ENCODE measurements at places on chromosomes 5 and 9. TPM values are rescaled to one million over a fixed set of nuclear protein-coding genes. Genes with fewer than 3 reads are reported as not detected.

DNA sequence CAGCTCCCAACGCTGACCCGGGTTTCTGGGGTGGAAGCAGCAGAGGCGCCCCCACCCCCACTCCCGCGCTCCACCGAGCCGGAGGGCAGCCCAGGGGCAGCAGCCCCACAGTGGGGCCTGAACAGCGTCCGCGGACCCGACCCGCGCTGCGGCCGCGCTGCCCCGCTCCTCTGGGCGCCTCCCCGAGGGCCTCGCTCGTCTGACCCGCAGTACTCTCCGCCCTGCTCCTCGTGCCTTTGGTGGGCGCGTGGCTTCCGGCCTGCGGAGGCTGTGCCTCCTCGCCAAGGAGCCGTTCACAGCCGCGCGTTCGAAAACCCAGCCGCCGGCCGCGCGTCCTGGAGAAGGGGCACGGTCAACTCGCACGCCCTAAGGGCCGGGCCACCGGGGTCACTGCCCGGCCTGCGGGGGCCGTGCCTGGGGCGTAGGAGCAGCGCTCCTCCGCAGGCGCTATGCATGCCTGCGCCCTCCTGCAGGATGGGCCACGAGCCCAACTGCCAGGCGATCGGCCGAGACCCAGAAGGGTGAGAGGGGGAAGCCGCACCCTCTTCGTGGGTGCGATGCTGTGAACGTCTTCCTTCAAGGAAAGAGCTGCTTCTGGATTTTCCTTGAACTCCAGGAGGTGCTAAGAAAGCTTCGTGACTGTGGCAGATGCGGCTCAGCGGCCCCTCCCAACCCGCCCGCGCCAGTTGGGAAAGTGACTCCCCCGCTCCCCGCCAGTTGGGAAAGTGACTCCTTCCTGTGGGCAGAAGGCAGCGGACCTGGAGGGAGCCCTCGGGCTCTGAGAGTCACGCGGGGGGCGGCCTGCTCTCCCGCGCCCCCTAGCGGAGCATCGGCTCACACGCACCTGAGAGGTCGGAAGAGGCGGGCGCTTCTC, 82.7 kb downstream of the HSD17B3 start:
- no peak for DNase-seq

DNA sequence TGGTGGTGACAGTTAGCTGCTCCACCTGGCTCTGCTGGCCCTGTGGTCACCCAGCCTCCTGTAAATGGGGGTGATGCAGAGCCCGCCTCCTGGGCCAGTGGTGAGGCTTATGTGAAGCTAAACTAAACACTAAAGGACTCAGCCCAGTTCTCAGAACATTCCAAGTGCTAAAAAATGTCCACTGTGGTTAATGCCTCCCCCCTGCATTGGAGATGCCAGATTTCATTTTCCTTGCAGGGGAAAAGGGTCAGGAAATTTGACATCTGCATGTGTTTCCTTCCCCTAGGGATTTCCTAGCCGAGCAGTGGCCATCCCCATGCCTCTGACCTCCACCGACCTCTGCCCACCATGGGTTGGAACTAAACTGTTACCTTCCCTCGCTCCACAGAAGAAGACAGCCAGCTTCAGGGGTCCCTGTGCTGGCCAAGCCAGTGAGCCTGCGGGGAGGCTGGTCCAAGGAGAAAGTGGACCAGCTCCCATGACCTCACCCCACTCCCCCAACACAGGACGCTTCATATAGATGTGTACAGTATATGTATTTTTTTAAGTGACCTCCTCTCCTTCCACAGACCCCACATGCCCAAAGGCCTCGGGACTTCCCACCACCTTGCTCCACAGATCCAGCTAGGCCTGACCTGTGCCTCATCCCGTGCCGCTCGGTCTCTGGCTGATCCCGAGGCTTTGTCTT, 13.0 kb downstream of the CD74 start:
- peak; percentile 71 for DNase-seq

GRCh38 chr9:124779368-124780059, 2.6 kb downstream of the OLFML2A start:
- peak; percentile 98 for DNase-seq

- no peak for DNase-seq
These were observed 374.9 kb upstream of the RORB start for GRCh38 chr9:74122216-74122615.

DNA sequence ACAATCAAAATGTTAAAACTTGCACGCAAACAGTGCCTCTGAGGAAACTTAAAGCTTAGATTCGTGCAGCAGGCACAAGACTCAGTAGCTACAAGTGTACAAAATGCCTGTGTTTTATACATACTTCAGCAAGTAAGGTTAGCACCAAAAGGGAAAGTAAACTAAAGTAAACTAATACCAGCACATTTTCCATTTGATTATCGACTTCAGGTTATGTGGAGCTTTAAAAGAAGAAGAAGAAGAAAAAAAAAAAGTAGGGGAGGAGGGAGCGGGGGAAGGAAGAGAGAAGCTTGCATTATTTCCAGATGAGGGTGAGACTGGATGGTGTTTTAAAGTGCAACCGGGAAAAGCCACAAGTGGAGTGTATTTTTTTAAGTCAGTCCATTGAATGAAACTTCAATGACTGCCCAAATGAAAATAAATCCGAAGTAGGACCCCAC, 596 bp upstream of the ADAMTS6 start:
- peak; percentile 31 for DNase-seq

DNA sequence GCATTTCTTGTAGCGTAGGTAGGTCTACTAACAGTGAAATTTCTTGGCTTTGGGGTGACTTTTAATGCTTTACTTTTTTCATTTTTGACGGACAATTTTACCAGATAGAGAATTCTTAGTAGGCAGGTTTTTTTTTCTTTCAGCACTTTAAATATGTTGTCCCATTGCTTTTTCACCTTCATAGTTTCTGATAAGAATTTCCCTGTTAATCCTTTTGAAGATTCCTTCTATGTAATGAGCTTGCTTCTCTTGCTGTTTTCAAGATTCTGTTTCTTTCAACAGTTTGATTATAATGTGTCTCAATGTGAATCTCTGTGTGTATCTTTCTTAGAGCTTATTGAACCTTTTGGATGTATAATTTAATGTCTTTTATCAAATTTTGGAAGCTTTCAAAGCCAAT, 35.5 kb downstream of the PBX3 start:
- no peak for DNase-seq

GRCh38 chr9:108150736-108151586, 661.4 kb upstream of the KLF4 start:
- DNase-seq: peak; percentile 54

DNA sequence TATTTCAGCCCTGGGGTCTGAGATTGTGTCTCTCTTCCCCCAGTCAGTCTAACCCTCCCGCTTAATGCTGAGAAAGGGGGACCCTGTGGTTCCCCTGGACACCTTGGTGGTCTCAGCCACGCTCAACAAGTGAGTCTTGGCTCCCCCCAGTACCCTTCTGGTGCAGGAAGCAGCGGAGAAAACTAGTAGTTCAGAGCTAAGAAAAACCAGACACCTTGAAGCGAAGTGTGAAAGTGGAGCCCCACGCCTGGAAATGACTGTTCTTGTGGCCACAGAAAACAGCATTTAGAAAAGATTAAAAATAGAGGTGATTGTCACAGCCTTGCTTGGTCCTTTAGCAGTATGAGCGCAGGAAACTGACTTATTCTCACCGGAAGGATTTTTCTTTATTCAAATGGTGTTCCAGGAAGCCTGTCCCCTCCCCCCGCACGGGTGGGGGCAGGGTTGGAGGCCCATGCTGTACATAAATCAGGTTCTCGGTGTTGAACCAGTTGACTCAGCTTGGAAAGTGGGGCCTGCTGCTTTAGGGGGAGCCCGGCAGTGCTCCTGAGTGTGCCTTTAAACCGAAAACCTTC, 8.1 kb downstream of the ARPC5L start:
- peak; percentile 80 for DNase-seq

GRCh38 chr9:116476002-116476401, 211.1 kb upstream of the TRIM32 start:
- no peak for DNase-seq

GRCh38 chr5:99105216-99105615, 176.4 kb upstream of the CHD1 start:
- DNase-seq: no peak

GRCh38 chr5:172487671-172488070, 33.3 kb upstream of the SH3PXD2B start:
- no peak for DNase-seq

DNA sequence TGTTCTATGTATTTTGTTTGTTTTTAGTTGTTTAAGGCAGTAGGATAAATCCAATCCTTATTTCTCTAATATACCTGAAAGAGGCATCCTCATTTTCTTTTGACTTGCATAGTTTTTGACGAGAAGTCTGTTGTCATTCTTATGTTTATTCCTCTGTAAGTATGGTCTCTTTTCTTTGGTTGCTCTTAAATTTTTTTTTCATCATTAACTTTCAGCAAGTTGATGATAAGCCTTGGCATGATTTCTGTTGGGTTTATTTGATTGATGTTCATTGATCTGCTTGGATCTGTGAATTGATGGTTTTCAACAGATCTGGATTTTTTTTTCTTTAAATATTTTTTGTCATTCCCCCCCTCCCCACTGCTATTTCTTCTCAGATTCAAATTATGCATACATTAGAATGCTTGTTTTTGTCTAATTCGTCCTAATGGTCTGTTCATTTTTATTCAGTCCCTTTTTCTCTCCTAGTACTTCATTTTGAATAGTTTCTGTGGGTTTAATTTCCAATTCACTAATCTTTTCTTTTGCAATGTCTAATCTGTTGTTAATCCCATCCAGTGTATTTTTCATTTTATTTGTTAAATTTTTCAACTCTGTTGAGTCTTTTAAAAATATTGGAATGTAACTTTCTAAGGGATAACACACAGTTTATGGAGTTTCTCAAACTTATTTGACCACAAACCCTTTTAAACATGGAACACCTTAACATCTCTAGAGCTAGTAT, 495.9 kb downstream of the CSNK1G3 start:
- no peak for DNase-seq

- no peak for DNase-seq
These were observed 117.6 kb upstream of the ARRDC3 start for GRCh38 chr5:91500758-91501157.

GRCh38 chr9:94183240-94183999, 75.7 kb upstream of the ZNF169 start:
- DNase-seq: no peak

DNA sequence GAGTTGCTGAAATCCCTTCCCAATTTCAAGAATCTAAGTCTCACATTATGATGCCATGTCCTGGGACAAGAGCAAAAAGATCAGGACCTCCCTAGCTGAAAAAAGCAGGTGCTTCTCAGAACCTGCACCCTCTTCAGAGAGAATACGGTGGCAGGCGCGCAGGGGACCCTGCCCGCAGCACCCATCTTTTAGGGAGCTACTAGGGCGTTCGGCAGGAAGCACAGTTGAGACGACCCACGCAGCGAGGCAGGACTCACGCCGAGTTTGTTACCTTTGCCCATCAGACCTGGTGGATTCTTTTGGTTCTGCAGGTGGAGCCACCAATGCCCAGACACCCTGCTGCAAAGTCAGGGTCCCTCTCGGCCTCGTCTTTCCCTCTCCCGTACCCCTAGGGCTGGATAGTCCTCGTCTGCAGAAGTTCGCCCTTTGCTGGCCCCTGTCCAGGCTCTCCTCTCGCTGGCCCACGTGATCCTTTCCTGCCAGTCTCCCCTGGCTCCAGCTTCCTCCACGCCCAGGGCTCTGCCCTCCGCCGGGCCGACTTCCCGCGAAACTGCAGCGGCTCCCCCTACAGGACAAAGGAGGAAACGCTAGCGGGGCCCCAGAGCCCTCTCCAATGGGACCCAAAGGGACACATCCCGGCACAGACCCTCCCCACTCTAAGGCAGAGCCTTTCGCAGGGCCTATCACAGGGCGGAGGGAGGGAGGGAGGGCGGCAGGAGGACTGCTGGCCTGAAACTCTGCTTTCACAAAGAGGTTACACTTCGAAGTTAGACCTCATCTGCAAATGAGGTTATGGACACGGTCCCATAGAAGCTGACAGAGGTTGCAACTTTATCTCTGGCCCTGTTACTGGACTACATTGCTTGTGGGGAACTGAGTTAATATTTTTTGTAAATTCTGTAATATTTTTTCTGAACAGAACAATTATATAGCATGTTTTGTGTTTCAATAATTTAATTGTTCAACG, 28.8 kb downstream of the TMEM174 start:
- DNase-seq: peak; percentile 93

- peak; percentile 88 for DNase-seq
These were observed 9.4 kb downstream of the CRB2 start for GRCh38 chr9:123365287-123365880.

- DNase-seq: no peak
These were observed 250.3 kb downstream of the ASTN2 start for GRCh38 chr9:117164512-117164911.

- DNase-seq: no peak
These were observed 211.0 kb downstream of the SNX18 start for GRCh38 chr5:54728588-54728915.

GRCh38 chr9:131567910-131568309, 22.6 kb downstream of the PRRT1B start:
- DNase-seq: peak; percentile 43

GRCh38 chr9:106613250-106613737, 249.7 kb upstream of the ZNF462 start:
- DNase-seq: no peak

- DNase-seq: peak; percentile 26
These were observed 84.4 kb downstream of the CDH18 start for GRCh38 chr5:19903611-19904010.

- peak; percentile 69 for DNase-seq
These were observed 4.4 kb upstream of the CEP72 start for GRCh38 chr5:607541-608428.

DNA sequence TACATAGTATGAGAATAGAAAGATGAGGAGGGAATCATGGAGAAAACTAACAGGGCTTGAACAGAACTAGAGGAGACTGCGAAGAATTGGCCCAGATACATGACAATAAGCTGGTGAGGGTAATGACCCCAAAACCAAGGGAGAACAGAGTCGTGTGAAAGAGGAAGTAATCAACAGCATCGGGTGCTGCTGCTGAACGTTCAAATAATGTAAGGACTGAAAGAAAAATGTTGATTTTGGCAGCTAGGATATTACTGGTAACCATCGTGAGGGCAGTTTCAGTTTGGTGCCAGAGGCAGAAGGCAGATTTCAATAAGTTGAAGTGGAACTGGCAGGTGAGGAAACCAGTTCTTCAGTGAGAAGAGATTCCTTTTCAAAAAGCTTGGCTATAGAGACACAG, 66.8 kb upstream of the SMC2 start:
- DNase-seq: no peak

GRCh38 chr5:180140079-180140554, 68.6 kb upstream of the RNF130 start:
- peak; percentile 65 for DNase-seq

DNA sequence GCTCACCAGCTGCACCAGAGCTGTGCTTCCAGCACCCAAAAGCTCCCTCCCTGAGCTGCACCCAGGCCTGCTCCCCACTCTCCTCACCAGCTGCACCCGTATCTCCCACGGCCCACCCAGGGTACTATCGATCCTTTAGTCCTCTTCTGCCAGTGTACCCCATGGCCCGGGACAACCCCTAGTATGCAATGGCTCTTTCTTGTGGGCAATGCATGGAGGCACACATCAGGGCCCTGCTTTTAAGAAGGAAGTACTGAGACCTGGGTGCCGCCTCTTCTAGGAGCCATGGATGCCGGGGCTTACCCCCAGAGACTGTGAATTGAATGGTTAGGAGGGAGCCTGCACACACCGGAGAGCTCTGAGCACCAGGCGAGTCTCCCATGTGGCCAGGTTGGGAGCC, 49.5 kb downstream of the TENT4A start:
- peak; percentile 60 for DNase-seq

The MSX2 gene
- total RNA-seq: 1.5 TPM

The ZNF484 gene
- total RNA-seq: 14.4 TPM

The CRHBP gene
- under 0.01 TPM for total RNA-seq

The DHX29 gene
- 36.8 TPM for total RNA-seq

The RAB3C gene
- total RNA-seq: not detected

The EPB41L4B gene
- total RNA-seq: 2.1 TPM

The NIPAL4 gene
- not detected for total RNA-seq

The ZNF189 gene
- total RNA-seq: 17.7 TPM

The PCDHA6 gene
- total RNA-seq: 1.1 TPM

All from osteoblast (primary cell).